ENCODE measurements at places on chromosomes 7 and 10.

GRCh38 chr7:4663239-4664018 lies 18.7 kb upstream of the FOXK1 start:
- DNase-seq, result no peak

DNA sequence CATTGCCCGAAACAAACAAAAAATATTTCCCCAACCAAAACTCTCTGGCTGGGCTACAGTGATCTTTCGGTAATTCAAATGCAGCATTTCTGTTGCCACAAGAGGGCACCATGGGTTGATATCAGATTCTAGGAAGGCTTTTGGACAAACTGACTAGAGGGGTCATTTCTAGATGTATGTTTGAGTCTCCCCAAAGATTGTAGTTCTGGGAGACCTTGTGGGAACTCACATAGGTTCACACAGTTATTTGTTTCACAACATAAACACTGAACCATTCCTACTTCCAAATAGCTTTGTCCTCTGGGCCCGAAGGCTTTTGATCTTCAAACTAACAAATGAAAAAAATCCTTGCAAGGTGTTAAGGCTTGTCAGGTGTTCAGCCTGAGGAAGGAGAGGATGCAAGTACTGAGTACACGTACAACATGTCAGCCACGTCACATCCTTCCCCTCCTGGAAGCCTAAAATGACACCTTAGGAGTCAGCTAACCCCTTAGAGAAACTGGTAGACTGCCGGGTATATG lies 37.0 kb upstream of the IL15RA start:
- DNase-seq, result peak; percentile 47

GRCh38 chr10:128009372-128010126 lies 102.6 kb downstream of the PTPRE start:
- DNase-seq, result no peak

DNA sequence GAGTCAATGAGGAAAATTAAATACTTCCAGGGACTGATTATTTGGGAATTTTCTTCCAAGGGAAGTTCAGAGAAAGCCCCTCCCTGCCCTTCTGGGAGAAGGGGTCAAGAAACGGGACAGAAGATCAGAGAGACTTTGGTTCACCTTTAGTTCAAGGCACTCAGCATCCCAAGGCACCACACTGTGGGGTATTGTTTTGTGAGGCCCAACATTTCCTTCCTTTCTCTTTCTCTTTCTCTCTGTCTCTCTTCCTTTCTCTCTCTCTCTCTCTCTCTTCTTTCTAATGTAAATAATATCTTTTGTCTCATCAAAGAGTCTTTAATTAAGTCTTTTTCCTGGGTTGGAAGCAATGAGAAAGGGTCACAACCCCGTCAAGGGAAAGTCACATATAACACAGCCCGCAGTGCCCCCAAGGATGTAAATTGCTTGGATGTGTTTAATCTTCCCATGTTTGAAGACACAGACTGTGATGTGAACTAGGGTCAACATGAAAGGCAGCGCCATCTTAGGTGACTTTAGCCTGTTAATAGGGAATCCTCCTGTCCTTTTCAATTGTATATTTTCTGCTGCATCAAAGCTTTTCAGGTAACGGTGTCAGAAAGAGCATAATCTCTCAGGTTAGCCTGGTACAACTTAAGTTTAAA lies 983.3 kb upstream of the C7orf33 start:
- no peak for DNase-seq

DNA sequence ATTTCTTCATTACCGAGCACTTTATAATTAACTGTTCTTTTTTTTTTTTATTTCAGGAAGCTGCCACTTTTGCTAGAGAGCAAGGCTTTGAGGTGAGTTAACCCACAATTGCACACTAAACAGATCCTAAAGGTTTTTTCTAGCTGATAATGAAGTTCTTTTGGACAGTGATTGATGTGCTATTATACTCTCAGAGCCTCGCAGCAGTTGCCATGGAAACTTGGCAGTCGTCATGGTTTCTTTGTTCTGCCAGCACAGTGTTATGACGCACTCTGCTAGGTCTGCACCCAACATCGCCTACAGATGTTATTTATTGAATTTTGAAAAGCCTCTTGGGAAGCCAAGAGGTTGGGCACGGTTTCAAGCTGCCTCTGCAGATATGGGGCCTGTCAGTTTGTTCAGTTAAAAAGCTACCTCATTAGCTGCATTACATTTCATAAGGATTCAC lies 237.2 kb upstream of the KAT6B start:
- peak; percentile 61 for DNase-seq

DNA sequence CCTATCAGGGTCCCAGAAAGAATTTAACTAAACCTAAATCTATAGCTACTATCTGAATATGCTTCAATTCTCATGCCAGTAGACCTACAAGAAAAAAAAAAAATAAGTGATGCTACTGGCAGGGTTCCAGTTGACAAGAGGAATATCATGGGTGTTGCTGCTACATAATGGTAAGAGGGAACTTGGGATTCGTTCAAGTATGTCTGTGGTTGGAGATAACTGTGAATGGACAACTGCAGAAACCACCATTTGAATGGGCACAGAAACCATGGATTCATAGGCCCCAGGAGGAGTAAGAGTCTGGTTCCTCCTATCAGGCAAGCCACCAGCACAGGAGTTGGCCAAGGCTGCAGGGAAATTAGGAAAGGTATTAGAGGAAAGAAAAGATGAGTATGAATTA lies 287.6 kb upstream of the HGF start:
- no peak for DNase-seq

DNA sequence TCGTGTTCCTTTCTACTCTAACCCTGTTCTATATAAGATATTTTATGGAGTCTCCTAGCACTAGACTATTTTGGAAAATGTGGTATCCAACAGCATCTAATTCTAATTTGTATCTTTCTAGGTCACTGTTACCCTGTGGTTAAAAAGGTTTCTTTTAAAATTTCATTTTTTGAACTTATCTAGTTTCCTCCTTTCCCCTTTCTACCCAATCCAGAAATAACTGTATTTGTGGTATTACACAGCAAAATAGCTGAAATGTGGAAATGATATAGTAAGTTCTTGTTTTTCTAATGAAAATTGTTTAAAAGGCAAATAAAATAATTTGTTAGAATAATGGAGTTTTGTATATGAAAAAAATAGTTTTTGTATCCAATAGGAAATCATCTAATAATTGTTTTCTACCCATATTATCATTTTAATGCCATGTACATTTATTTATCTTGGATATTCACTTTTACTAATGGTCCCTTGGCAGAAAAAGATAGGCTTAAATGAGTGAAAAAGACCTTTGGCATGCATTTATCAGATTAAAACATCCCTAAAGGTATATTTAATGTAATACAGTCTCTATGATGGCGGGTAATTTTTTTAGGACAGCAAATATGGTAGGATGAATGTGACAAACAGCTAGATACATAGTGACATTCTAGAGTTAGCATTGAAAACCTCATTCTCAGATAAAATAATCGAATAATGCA lies 175.5 kb upstream of the PLXDC2 start:
- no peak for DNase-seq
